ENCODE measurements at places on chromosomes 12 and 14.

DNA sequence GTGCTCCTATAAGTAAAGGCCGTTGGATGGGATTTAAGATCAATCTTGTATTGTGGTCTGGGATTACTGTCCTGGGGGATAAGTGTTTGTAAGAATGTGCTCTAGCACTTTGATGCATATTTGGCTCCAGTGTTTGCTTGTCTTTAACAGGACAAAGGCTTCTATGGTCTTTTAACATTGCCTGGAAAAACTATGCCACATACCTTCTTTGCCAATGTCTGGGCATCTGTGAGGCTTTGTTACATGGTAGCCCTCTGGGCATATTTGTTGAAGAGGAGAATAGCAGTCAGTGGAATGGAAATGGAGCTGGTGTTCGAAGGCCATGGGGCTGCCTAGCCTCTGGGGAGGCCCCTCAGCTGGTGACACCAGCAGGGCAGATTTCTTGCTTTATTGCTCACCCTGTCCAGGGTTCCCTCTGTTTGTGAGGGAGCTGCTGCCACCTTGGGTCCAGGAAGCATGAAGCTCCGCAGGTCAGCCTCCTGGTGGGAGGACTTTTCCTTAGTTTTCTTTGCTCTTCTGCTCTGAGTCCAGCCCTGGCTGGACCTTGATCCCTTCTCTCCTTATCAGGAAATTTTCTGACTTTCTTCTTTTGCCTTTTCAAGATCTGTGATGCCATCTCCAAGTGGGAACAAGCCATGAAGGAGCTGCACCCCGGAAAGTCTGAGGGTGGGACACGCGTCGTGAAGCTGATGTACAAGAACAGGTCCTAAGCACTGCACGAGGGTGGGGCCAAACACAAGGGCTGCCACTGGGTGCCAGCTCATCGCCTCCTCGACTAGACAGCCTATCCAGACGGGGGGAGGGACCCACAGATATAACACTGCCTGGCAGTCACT lies 19.5 kb downstream of the PIGH start:
- DNase-seq: no peak

DNA sequence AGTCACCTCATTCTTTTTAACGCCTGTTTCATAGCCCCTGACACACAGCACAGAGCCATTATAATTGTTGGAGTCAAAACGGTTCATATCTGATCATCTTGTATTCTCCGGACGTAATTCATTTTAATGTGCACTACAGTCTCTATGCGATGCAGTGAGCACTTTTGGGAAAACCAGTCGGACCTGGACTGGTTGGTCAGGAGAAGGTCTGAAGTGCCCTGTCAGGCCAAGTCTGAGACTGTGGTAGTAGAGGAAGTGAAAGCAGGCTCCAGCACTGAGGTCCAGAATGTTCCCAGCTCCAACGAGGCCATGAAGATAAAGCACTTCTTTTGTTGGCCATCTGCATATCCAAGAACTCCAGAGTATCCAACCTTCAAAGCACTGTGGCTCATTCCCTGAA lies 117.1 kb upstream of the NCOR2 start:
- DNase-seq: no peak

DNA sequence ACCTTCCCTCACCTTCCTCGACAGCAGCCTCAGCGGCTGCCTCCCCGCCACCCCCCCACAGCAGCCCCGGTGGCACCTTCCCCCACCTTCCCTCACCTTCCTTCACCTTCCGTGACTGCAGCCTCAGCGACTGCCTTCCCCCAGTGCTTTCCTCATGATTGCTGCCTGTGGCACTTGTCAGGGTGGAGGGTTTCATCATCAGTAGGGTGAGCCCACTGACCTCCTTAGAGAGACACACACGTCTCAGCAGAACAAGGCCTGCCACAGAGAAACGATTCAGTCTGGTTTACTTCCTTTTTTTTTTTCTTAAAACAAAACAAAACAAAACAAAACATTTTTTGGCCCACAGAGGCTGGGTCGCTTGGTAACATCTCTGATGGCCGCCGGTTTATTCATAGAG lies 75.0 kb downstream of the EP400 start:
- no peak for DNase-seq

DNA sequence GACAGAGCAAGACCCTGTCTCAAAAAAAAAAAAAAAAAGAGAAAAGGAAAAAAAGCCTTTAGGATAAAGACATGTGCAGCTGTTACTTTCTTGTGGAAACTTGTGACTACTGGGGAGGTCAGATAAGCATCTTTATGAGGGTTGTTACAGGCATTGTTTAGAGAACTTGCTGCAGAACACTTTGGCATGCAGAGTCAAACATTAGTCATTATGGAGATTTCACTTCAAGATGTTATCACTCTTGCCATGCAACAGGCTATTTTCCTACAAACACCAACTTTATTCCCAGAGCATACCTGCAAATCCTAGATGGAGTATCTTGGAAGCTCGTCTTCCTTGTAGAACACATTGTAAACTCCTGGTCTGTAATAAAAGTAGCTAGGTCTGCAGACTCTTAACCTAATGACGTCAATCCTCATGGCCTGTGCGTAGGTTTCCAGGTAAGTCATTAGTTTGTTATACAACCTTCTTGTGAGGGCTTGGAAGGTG lies 36.3 kb upstream of the WDR89 start:
- no peak for DNase-seq

GRCh38 chr14:49935526-49935925 lies 42.6 kb downstream of the ARF6 start:
- DNase-seq: no peak

DNA sequence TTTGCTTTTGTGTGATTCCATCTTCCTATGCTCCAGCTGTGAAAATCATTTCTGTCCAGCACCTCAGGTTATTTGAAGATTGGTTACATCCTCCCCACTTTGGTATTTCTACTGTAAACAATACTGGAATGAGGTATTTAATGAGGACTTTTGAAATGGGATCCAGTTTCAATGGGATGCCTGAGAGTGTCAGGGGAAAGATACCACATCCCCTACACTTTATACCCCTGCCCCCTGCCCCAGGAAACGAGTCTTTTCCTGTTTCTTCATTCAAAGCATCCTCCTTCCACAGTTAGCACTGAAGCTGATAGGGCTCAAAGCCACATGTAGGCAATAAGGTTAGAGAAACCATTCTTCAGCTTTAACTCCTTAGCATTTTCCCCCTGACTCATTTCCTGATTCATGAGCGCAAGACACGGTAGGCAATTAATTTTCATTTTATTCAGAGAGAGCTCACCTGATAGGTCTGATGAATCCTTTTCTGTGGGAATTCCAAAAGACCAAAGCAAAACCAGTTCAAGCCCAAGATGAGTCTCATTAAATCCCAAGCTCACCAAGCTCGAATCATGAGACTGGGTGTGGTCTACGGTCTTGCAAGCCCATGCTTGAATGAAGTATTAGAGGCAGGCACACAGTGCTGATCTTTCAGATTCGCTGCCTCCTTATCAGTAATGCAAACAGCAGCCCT lies 143.6 kb upstream of the CRY1 start:
- no peak for DNase-seq

- no peak for DNase-seq
These were observed 1.1 kb downstream of the NELL2 start for GRCh38 chr12:44874981-44875416.

GRCh38 chr12:63232896-63233295 lies 81.9 kb upstream of the AVPR1A start:
- DNase-seq: no peak

- DNase-seq: no peak
These were observed 7.5 kb upstream of the PTPRR start for GRCh38 chr12:70928071-70928470.

GRCh38 chr12:68121143-68121542 lies 38.4 kb downstream of the IFNG start:
- no peak for DNase-seq

- DNase-seq: no peak
These were observed 101.1 kb downstream of the B4GALNT3 start for GRCh38 chr12:560691-561390.

DNA sequence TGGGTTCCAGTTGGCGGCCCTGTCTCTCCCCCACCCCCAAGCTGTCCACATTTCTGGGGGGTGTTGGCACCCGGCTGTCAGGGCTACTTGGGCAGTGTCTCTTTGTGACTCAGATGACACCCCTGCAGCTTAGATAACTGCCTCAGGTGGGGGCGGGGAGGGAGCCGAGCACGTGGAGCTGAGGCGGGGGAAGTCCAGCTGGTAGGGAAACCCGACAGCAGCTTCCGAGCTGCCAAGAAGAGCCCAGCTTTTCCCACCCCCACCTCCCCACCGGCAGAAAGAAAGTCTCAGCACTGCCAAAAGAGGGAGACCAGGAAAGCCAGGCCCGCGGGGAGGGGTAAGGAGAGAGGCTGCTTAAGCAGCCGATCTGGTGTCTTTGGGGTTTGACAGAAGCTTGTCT lies 1.4 kb downstream of the LRTM2 start:
- no peak for DNase-seq

DNA sequence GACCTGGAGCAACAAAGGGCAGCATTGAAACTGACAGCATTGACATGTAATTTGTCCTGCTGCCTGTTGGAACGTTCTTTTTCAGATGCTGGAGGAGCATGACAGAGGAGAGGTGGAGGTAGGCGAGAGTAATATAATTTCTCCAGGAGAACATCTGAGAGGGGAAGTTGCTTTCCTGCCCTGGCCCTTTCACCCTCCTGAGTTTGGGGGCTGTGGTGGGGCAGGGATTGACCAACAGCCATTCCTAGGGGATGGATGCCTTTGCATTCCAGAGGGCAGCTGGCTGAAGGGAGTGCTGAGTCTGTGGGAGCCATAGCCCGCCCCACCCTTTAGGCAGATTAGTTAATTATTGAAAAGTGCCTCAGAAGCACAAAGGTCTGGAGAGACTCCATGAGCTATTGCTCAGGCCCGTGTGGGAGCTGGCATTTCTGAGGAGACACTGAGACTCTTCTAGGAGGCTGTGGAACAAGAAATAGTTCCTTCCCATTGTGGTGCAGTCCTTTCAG lies 73.5 kb downstream of the ARF6 start:
- no peak for DNase-seq

GRCh38 chr14:77485256-77485655 lies 13.4 kb downstream of the ISM2 start:
- no peak for DNase-seq

GRCh38 chr14:68598621-68599447 lies 194.0 kb downstream of the ZFP36L1 start:
- DNase-seq: no peak

- no peak for DNase-seq
These were observed 1.2 kb downstream of the ADAMTS20 start for GRCh38 chr12:43550831-43551271.

GRCh38 chr14:64910847-64911495 lies 3.3 kb upstream of the CHURC1 start:
- DNase-seq: no peak

DNA sequence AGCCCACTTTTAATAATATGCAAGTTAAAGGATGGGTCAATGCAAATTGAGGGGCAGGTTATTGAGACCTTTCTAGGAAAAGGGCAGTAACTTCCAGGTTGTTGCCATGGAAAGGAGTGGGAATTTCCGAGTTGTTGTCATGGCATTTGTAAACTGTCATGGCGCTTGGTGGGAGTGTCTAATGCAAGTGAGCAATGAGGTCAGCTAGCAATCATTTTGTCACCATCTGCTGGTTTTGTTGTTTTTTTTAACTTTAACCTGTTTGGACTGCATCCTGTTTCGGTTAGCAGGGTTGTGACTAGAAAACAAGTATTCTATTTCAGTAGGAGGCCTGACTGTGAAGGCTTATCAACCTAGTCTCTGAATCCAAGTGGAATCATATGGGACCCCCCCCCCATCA lies 85.8 kb upstream of the TSPAN11 start:
- no peak for DNase-seq

GRCh38 chr14:69242311-69243224 lies 17.4 kb upstream of the GALNT16 start:
- no peak for DNase-seq

GRCh38 chr14:75307700-75308379 lies 29.2 kb downstream of the FOS start:
- no peak for DNase-seq

Measured in esophagus squamous epithelium (tissue), 5 donors.